MCF 10A (cell line): ENCODE measurements at places on chromosomes 7 and 10. TPM values are rescaled to one million over a fixed set of nuclear protein-coding genes. Genes with fewer than 3 reads are reported as not detected.

DNA sequence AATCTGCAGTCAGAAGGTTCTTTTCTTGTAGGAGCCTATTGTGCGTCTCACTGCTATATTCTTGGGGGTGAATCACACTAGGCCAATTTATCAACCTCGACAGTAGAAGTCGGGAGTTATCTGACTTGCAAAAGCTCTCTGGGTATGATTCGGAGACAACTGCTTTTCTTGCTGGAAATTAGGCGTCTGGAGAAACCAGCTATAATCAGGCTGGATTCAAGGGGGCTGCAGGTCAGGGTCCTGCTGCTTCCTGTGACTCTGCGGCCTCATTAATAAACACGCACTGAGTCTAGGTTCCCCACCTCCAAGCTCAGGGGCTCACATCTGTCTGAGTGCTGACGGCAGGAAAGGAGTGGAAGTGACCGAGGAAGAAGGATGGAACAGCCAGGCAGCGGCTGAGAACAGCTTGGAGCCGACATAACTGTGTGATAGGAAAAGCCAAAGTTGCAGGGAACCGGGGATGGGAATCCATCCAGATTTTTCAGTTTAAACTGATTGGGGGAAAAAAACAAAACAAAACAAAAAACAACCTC lies 184.6 kb downstream of the FANK1 start:
- no peak for DNase-seq

ANKRD30A gene
- total RNA-seq: not detected in 2 replicates

PTPRN2 gene
- 4.0 and 4.5 TPM in 2 replicates for total RNA-seq

DNA sequence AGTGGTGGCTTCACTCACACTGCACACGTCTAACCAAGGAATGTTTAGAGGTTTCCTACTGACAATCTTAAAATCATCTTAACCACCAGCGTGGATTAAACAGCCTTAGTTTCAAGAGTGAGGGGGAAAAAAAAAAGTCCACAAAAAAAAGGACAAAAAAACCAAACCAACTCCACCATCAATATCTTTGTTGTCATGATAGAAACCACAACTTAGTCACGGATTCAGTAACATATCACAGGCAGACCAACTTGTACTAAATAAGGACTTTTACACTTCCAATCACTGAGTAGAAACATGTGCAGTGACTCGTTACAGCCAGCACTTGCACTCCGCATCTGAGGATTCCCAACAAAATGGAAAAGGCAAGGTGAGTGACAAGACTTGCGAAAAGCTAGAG lies 46.5 kb downstream of the FAM171A1 start:
- DNase-seq: no peak

NACAD gene
- not detected in 2 replicates for total RNA-seq

GRCh38 chr7:106471021-106471420 lies 186.2 kb upstream of the NAMPT start:
- no peak for DNase-seq

DNA sequence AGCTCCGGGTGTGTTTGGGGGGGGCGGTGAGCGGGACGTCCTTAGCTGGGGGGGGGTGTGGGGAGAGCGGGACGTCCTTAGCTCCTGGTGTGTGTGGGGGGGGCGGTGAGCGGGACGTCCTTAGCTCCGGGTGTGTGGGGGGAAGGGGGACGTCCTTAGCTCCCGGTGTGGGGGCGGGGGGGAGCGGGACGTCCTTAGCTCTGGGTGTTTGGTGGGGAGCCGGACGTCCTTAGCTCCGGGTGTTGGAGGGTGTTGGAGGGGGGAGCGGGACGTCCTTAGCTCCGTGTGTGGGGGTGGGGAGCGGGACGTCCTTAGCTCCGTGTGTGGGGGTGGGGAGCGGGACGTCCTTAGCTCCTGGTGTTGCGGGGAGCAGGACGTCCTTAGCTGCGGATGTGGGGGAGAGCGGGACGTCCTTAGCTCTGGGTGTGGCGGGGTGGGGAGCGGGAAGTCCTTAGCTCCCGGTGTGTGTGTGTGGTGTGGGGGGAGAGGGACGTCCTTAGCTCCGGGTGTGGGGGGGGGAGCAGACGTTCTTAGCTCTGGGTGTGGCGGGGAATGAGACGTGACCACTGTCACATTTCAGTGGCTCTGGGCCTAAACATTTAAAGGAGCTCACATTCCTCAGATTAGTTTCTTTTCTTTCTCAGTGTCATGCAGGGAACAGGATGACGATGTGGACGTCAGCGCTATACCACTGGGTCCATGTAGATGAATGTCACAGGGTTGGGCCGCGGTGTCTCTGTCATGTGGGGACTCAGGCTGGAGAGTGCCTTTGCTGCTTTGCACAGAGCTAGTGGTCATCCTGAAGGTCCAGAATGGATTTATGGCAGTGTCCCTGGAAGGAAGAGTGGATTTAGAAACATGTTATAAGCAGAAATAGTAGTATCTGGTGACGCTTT lies 7.5 kb downstream of the DYNC2I1 start:
- peak; percentile 60 for DNase-seq

DNA sequence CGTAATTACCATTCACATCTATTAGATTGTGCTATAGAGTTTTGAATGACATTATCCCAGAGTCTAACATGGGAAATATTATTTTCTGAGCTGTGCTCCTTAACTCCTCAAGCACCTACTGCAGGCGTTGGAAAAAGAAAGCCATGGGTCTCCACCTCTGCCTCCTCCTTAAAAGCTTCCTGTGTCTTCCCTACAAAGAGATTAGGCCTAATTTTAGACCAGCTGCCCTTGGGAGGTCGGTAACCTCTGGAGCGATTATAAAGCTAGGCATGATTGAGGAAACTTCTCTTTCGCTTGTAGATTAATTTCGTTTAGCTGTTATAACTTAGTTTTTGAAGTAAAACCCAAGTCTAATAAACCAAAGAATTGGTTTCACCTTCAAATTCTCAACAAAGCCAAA lies 75.2 kb downstream of the PLXDC2 start:
- no peak for DNase-seq

- no peak for DNase-seq
Observed at GRCh38 chr10:91006752-91007346, 86.0 kb upstream of the ANKRD1 start.

GRCh38 chr7:95684037-95684436 lies 87.7 kb upstream of the PDK4 start:
- DNase-seq: peak; percentile 60

DNA sequence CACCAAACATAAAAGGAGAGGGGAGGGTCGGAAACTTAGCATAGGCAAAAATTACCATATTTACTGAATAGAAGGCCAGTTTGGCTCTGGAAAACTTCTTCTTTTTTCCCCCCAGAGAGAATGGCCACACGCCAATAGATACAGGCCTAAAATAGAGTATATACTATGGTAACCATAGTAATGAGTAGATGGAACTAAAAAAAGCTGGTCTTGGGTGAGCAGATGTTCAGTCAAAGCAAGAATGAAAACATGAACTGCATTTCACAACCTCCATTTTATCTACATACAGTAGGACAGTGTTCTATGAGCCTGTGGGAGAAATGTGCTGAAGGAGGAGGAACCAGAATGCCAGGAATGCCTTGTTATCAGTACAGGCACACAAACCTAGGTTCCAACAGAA lies 141.7 kb upstream of the SEMA3A start:
- DNase-seq: no peak
